Activated CD8-positive, alpha-beta T cell treated with anti-CD3 and anti-CD28 coated beads for 36 hours (primary cell): ENCODE measurements at places on chromosomes 16 and 17. TPM values are rescaled to one million over a fixed set of nuclear protein-coding genes. Genes with fewer than 3 reads are reported as not detected.

DNA sequence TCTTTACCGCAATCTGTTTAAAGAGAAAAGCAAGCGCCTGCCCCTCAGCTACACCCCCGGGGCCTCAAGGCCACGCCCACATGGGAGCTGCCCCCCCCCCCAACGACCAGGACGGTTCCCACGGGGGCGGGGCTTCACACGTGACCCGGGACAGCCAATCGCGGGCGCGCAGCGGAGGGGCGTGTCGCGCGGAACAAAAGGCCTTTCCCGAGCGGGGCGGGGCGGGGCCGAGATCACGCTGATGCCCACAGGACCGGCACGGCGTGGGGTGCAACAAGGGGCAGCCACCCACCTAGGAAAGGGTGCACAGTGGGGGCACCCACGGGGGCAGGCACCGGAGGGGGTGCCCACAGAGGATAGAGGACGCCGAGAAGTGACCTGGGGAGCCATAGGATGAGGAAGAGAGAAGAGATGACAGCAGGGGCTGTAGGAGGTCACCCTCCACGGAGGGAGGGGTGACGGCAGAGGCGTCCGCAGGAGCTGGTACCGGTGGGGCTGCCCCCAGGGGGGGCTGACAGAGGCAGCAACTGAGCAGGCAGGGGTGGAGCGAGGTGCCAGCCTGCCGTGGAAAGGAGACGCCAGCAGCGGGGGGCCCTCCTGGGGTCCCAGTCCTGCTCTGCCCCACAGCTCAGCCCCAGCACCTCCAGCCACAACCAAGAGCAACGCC, 6.2 kb downstream of the UNKL start:
- peak overlapping the region; percentile 73 for H3K4me3 ChIP-seq
- peaks cover 15% of the 10 kb centered on the region for H3K4me1 ChIP-seq
- H3K36me3 ChIP-seq: no peaks in the 10 kb centered on the region

The VAT1L gene
- total RNA-seq: not detected

DNA sequence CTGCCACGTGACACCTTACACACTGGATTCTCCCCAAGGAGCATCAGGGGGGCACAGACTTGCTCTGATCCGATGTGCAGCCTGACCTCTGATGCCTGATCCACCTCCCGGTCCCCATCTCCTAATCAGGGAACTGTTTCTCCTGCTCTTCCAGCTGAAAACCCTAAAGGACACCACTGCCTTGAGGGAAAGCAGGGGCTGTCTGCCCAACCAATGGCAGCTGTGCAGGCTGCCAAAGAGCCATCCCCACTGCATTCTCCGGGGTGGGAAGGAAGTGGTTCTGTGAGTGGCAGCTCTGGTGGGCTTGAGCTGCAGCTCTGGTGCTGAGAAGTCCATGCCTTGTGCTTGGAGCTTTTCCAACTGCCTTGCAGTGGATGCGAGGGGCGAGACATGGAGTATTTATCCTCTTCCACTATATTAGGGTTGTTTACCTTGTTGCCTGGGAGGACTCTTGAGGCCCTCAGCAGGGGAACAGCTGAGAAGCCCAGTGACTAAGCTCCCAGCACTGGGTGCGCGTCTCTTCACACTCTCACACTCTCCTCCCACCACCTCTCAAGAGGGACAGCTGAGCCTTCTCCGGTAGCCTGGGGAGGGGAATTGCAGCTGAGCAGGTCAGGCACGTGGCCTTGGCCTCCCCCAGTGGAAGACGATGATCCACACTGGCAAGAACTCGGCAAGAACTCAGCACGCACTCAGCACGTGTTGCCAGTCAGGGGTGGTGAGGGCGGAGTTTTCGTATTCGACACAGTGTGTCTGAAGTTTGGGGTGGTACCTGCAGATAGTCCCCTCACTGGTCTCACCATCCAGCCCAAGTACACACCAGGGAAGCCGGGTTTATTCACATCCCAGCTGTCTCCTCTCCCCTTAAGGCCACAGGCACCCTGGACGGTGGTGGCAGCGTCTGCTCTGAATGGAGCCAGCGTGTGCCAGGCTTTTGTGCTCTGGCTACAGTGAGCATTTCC, 21.1 kb upstream of the SPATA32 start:
- H3K27me3 ChIP-seq: no peaks in the 10 kb centered on the region
- peaks cover 31% of the 10 kb centered on the region for H3K4me1 ChIP-seq
- DNase-seq: peak; percentile 48
- H3K27ac ChIP-seq: peak overlapping the region; percentile 86
- no peak overlapping the region for H3K4me3 ChIP-seq

- no peak for DNase-seq
- H3K27ac ChIP-seq: peak overlapping the region; percentile 97
- H3K36me3 ChIP-seq: peaks cover 37% of the 10 kb centered on the region
- H3K4me3 ChIP-seq: peak overlapping the region; percentile 89
- no peaks in the 10 kb centered on the region for H3K27me3 ChIP-seq
These were observed 1.7 kb downstream of the TXNDC17 start for GRCh38 chr17:6642592-6642991.

- H3K27me3 ChIP-seq: no peaks in the 10 kb centered on the region
- peak overlapping the region; percentile 75 for H3K27ac ChIP-seq
- H3K36me3 ChIP-seq: peaks cover 48% of the 10 kb centered on the region
These were observed 27.3 kb downstream of the KAT7 start for GRCh38 chr17:49815761-49816281.
